Central memory CD4-positive, alpha-beta T cell (primary cell): ENCODE measurements at places on chromosomes 1 and 21.

DNA sequence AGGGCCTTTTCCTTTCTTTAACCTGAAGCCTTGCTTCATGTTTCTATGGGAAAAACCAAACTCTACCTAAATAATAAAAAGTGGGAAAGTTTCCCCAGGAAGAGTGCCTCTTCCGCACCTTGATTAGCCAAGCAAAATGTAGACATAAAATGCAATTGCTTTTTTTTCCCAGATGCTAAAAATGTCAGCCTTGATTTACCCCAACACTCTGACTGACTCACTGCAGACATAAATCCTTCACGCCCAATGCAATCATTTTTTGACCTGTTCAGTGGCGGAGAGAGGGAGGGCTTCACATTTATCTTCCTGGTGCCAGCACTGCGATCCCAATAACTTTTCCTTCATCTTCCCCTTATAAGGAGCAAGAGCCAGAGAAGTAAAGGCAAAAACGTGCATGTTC lies 261.5 kb downstream of the SEC16B start:
- DNase-seq = no peak

GRCh38 chr1:24586970-24587820 lies 31.3 kb downstream of the NCMAP start:
- DNase-seq = peak; percentile 71

DNA sequence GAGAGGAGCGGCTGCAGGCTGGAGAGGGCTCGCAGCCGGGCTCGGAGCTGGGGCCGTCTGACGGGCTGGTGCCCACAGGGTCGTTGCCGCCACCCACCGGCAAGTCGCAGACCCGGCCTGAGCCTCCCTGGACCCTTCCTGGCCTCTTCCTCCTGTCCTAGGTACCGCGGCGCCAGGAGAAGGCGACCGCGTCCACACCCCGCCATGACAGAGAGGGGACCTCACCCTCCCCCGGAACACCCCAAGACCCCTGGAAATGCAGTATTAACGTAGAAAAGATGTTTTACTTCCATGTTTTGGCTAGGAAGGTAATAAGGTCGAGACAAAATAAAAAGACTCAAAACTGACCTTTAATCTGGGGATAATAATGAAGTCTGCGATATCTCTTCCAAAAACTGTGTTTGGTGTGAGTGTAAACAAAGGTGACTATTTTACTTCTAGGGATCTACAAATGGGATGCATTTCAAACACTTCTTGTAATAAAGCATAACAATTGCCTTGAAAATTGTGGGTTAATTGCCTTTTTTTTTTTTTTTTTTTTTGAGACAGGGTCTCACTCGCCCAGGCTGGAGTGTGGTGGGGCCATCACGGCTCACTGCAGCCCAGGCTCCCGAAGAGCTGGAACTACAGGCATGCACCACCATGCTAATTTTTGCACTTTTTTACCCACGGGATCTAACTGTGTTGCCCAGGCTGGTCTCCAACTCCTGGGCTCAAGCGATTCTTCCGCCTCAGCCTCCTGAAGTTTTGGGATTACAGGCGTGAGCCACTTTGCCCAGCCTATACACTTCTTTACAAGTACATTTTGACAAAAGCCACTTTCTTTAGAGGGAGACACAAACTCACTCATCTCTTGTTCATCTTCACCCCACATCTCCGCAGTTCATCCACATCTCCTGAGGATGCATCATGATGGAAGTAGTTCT lies 838 bp upstream of the RSRP1 start:
- DNase-seq = no peak

GRCh38 chr1:53590104-53590503 lies 130.9 kb downstream of the DMRTB1 start:
- no peak for DNase-seq

DNA sequence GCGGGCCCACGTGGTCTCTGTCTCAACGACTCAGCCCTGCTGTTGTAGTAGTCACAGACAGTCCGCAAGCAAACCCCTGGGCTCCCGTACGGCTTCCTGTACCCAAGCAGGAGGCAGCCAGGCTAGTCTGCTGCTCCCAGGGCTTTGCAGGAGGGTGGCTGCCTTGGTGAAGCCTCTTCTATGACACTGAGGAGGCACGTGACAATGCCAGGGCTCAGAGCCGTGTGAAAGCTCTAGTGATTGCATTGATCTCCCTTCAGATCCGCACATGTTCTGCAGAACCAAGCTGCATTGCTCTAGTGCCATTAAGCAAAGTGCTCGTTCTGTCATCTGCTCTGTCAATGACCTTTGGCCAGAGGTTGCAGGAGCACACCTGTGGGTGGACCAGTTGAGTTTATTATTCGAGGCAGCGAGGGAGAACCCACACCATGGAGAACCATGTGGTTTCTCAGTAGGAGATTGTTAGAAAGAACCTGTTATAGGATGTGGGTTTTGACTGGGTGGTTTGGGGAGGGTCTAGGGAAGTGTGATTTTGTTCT lies 18.0 kb downstream of the UMODL1 start:
- no peak for DNase-seq

- DNase-seq = no peak
Observed at GRCh38 chr1:213327017-213327667, 276.1 kb downstream of the RPS6KC1 start.

GRCh38 chr1:62232871-62233278 lies 38.2 kb downstream of the L1TD1 start:
- DNase-seq = no peak

GRCh38 chr1:149915429-149916192 lies 2.0 kb downstream of the SV2A start:
- no peak for DNase-seq

- DNase-seq = no peak
Observed at GRCh38 chr21:29711236-29711635, 228.6 kb downstream of the GRIK1 start.

DNA sequence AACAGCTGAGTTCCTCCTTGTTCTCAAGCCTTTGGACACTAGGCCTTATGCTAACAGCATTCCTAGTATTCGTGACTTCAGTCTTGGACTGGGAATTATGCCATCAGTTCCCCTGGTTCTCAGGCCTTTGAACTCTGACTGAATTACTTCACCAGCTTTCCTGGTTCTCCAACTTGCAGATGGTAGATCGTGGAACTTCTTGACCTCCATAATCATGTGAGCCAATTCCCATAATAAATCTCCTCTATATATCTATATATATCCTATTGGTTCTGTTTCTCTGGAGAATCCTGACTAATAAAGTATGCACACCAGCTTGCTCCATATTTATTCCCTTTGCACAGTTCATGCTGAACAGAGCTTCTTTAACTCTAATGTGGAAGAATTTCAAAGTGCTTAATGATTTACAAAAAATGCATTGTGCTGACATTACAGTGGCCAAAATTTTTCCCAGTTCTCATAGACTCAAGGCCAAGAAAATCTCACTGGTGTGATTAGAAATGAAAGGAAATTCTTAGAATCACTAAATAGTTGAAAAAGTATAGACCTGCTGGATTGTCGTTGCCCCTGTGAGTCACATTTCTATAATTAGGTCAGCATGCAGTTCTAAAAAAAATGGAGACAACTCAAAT lies 462.9 kb upstream of the ADAMTS5 start:
- DNase-seq = no peak

DNA sequence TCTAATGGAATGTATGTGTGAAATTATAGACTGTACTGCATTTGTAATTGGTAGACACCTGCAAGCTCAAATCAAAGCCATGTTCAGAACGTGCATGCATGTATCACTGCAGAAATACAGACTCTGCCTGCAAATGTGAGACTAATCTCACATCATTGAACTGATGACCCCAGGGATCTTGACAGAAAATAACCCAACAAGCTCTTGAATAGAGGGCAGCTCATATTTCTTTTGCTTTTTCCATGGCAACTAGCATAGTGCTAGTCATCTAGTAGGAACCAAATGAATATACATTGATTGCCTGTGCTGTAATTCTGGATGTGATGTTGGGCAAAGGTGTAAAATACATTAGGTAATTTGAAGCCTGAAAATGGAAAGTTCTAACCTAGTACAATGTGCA lies 62.4 kb downstream of the PTPRC start:
- no peak for DNase-seq

- no peak for DNase-seq
Observed at GRCh38 chr1:208058756-208059155, 147.8 kb upstream of the CD34 start.

DNA sequence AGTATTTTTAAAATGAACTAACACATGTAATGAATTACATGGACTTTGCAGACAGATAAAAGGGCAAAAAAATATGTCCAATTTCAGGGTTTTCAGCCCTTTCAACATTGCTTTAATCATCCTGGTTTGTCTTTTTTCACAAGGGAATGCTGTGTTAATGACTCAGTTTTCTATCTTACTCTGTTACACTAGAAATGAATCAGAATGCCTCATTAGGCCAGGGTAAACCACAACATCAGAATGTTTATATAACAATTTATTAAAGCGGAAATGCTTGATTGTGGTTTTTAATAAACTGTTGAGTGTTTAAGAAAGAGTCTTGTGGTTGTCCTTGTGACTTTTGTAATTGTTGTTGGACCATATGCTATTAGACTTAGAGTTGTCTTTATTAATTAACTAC lies 13.5 kb downstream of the GORAB start:
- no peak for DNase-seq

- no peak for DNase-seq
Observed at GRCh38 chr1:18532390-18533170, 51.9 kb downstream of the KLHDC7A start.

DNA sequence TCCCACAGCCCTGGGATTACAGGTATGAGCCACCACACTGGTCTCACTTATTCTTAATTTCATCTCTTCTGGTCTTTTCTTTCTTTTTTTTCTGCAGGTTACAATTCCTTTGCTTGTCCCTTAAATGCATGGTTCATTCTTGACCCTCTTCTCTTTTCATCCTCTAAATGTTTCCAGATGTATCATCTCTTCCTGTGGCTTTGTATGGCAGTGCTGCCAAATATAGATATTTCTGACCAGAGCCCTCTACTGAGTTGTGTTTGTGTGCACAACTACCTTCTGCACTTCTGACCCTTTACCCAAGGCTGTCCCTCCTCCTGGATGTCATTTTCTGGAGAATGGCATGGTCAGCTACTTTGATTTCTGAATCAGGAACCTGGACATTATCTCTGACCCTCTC lies 32.5 kb downstream of the OLFML3 start:
- no peak for DNase-seq

GRCh38 chr1:21899987-21900386 lies 37.1 kb downstream of the HSPG2 start:
- DNase-seq = no peak

DNA sequence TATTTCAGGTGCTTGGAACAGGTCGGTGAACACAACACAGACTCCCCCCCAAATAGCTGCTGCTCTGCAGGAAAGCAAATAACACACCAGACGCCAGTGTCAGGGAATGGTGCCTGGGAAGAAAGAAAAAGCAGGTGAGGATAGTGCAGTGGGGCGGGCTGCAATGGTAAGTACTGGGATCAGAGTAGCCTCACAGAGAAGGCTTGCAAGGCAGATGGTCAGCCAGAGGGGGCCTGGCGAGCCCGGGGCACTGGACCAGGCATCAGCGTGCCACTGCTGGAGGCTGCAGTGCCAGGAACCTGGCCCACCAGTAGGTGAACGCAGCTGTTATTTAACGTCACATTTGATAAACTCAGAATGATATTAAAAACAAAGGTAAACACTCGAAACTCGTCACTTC lies 60.0 kb downstream of the POFUT2 start:
- DNase-seq = no peak

DNA sequence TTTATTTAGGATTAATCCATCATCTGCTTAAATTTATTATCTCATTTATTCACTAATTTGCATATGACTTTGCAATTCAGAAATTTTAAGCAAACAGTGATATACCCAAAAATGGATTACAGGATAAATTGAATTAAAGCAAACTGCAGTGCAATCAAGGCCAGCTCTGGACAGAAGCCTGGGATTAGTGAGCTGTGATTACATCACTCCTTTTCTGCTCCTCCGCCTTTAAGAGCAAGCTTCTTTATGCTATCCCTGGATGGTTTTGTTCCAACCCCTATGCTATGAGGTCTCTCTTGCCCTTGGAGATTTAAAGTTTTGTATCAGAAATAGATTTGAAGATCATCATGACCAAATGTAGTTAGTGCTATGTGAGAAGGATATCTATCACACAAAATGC lies 32.6 kb downstream of the GPR52 start:
- no peak for DNase-seq

- no peak for DNase-seq
Observed at GRCh38 chr1:41475859-41476567, 8.5 kb downstream of the EDN2 start.

- no peak for DNase-seq
Observed at GRCh38 chr1:5751833-5752745, 240.1 kb downstream of the NPHP4 start.

GRCh38 chr1:185674201-185674600 lies 60.0 kb upstream of the HMCN1 start:
- peak; percentile 19 for DNase-seq

GRCh38 chr1:53601867-53602775 lies 136.8 kb downstream of the GLIS1 start:
- no peak for DNase-seq

- DNase-seq = no peak
Observed at GRCh38 chr1:214362188-214362882, 81.4 kb downstream of the SMYD2 start.

DNA sequence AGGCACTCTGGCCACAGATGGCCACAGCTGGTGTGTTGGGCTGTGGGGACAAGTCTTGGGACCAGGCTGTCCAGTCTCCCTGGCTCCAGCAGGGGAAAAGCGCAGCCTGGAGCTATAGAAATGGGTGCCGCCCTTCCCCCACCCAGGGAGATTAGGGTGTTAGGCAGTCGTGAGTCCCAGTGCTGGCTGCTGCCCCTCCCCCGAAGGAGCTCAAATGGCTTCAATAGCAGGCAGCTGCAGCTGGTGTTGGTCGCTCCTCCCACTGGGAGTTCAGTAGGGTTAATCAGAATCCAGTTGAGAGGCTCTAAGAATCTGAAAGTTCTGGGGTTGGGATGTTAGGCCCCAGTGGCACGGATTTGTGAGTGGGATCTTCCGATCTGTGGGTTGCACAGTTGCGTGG lies 595.6 kb upstream of the PKN2 start:
- DNase-seq = no peak

DNA sequence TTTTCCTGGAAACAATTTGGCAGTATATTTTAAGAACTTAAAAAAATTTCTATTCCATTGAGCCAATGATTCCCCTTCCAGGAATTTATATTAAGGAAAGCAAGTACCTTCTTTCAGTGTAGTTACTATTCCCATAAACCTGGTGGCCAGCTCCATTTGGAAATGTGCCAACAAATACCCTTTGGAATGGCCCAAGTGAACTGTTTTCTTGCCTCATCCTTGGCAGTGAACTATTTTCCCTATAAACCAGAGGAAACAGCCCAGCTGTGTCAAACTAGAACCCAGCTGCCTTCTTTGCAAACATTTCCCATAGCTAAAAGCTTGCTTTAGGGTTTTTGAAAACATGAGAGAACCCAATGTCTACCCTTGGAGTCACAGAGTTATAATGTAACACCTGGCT lies 496.9 kb downstream of the NEGR1 start:
- DNase-seq = no peak
